ENCODE measurements at places on chromosomes 7 and 10.

GRCh38 chr10:103814105-103814504, 41.3 kb downstream of the SH3PXD2A start:
- DNase-seq: no peak

DNA sequence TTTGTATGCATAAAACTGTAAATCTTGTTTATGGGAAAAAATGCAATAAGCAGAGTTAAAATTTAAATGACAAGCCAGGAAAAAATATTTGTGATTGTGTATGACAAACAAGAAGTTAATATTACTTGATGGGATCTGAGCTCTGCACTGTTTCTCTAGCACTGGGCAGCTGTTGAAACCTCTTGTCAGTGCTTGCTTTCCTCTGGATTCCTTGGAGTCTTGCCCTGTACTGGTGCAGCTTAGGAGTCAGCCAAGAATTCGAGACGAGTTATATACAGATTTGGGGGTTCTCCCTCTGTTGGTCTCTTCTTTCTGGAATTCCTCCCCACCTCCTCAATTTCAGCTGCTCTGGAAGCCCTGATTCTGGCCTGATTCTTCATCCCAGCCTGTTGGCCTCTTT, 24.3 kb upstream of the OPN4 start:
- no peak for DNase-seq

DNA sequence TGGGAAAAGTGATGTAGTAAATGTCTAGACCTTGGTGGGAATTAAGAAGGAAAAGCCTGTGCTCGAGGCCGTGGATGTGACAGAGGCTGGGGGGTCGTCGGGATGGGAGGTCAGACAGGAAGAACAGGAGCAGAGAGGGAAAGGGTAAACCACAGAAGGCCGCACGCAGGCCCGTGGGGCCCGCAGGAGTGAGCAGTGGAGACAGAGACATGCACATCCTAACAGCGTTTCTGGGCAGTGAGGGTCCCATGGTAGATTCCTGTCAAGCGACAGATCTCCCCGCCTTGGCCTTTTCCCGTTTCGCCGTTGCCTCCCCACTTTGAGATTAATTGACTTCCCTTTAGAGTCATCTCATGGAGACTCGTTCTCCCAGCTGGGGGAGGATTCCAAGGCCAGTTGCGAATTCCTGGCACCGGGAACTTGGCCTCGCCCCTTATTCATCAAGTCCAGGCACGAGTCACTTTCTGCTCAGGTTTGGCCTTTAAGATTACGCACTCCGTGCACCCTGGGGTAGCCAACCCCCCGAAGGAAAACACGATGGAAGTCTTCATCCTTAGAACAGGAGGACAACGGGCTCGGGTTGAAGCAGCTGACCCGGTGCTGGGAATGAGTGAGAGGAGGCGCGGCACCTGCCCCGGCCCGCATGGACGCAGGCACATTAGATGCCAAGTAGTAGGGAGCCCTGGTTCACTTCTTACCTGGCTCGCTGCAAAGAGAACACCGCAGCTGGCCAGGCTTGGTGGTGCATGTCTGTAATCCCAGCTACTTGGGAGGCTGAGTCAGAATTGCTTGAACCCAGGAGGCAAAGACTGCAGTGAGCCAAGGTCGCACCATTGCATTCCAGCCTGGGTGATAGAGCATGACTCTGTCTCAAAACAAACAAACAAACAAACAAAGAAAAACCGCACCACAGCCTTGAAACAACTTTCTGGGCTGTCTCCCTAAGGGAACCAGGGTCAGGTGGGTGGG, 315.2 kb upstream of the SHH start:
- DNase-seq: no peak

GRCh38 chr7:83864551-83864950, 215.6 kb upstream of the SEMA3E start:
- no peak for DNase-seq

- no peak for DNase-seq
These were observed 236.6 kb downstream of the PTPRN2 start for GRCh38 chr7:158351051-158351450.

DNA sequence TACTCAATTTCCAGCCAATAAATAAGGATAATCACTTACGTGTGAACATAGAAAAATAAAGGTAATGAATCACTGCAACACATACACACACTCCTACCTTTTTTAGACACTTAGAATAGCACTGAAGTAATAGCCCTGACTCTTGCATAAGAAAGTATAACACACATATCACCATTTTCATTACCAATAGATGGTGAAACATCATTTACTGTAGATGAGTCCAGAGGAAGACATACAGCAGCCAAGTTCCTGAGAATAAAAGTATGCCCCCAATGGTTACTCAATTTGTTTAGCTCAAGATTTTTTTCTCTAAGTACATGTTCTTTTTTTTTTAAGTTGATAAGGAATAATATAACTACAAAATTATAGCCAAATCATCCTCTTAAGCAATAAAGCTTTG, 316.3 kb downstream of the PARD3 start:
- DNase-seq: no peak

All from caudate nucleus (tissue), 63 donors.